ENCODE measurements at places on chromosomes 5 and 9.

DNA sequence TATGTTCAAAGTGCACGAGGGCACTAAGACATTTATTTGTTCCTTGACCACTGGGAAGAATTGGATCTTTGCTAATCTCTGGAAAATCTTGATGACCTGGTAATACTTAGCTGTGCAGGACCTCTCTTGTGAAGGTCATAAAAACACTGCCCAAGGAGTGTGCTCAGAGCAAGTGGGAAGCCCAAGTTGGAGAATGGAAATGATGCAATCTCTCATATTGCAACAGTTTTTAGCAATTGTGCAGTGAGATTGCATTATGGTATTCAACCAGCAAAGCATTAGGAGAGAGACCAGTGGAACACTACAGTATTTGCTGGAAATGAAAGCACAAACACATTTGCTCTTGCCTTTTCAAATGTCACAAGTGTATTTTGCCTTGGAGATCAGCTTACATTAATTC, 34.5 kb downstream of the TXNDC8 start:
- DNase-seq: no peak

- DNase-seq: no peak
These were observed 1.5 kb downstream of the CDH6 start for GRCh38 chr5:31194892-31195555.

DNA sequence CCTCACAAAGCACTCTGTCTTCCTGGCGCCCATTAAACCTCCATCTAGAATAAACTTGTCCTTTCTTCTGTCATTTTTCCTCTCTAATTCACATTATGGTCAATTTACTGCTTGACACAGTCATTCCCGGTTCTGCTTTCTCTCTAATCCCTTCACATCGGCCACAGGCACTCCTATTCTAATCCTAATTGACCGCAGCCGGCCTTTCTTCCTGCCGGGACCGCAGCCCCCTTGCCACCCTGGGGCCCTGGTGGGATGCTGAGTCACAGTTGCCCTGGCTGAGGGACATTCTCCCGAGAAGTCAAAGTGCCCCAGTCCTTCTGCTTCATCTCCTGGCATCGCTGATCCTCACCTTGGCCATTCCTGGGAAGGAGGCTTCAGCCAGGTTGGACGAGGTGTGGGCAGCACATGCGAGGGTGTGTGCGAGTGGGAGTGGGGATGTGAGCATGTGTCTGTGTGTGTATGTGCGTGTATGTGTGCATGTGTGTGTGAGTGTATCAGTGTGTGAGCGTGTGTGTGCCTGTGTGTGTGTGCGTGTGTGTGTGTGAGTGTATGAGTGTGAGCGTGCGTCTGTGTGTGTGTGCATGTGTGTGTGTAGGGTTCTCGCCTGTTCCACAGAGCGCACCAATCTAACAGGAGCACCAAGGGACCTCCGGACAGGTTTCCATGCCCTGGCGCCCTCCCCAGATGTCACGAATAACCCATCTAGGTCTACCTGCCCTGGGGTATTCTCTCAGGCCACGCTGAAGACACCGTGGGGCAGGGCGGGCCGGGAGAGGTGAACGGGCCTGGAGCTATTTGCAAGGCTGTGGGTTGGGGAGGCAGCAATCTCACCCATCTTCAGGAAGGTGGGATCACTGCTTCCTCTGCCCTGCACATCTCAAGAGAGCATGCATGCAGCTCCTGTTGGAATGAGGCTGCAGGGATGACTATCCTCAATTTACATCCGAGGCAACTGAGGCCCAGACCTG, 191.2 kb downstream of the PAX5 start:
- no peak for DNase-seq

GRCh38 chr9:96020792-96021550, 145.5 kb downstream of the ERCC6L2 start:
- DNase-seq: no peak

DNA sequence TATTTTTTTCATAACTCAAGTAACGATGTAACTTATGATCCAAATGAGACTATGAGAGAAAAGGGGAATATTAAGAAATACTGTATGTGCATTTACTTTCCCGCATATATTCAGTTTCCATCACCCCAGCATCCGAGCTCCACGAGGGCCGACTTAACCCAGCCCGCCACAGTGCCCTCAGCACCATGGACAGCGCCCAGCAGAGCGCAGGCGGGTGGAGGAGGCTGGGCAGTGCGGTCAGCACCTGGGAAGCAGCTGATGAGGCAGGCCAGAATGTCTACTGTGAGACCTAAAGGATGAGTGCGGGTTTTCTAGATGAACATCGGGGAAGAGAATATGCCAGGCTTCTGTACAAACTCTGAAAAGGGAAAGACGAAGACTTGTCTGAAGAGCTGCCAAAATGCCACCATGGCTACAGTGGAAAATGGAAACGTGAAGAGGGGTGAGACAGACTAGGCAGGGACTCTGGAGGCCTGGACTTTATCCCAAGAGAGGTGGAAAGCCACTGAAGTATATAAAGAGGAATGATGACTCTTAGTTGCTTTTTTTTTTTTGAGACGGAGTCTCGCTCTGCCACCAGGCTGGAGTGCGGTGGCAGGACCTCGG, 34.5 kb upstream of the MED27 start:
- DNase-seq: peak; percentile 14

- no peak for DNase-seq
These were observed 156.1 kb upstream of the GHR start for GRCh38 chr5:42267091-42267490.

DNA sequence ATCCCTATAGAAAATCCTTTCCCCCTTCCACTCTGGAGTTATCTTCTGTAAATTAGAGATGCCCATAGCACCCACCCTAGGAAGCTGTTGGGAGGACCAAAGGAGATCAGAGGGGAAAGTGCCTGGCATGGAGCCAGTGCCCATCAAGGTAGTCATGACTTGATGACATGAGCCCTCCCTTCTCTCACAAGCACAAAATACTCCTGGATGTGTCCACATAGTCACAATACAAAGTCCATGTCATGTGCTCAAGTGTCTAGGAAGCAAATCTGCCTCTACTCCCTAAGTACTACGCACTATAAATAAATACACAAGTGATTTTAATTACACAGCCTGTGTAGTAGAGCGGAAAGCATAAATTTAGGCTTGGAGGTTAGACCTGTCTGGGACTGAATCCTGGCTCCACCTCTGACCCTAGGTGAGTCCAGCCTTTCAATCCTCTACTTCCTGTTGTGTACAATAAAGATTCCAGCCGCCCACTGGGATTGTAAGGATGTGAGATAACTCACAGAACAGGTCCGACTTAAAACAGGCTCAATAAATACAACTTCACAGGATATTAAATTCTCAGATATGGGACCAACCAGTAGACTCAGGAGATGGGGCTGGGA, 30.6 kb downstream of the TTC39B start:
- no peak for DNase-seq

GRCh38 chr9:127388037-127388855, 8.7 kb upstream of the SLC2A8 start:
- peak; percentile 57 for DNase-seq

DNA sequence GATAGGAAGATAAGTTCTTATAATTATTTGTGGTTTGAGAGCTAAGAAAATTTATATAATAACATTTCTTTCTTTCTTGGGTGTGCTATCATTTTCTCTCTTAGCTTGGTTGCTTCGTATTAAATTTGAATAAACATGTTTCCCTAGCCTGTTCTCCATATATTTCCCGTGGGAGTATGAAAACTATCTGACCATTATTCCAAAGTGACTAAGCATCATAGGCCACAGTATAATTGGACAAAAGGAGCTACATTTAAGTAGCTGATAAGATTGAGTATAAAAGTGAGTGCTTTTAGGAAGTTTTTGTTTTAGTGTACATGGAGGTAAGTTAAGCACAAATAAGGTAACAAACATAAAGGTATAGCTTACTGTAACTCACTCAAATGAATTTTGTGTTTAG, 8.4 kb upstream of the OSMR start:
- DNase-seq: no peak

GRCh38 chr5:68711293-68712200, 382.3 kb upstream of the SLC30A5 start:
- DNase-seq: no peak

DNA sequence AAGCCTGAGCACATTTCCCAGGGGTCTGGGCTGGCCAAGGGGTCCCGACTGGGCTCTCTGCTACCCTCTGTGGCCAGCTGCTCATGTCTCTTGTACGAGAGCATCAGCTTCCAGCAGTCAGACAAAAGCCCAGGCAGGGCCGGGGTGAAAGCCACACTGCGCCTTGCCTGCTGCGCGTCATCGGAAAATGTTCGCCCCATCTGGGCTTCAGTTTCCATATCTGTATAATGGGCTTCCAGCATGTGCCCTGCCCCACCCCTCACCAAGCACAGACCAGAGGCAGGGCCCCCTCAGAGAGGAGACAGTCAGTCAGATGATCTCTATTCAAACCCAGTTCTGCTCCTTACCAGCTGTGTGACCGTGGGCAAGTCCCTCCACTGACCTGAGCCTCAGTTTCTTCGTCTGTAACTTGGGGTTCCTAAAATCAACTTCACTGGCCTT, 8.0 kb upstream of the GRHPR start:
- DNase-seq: no peak

DNA sequence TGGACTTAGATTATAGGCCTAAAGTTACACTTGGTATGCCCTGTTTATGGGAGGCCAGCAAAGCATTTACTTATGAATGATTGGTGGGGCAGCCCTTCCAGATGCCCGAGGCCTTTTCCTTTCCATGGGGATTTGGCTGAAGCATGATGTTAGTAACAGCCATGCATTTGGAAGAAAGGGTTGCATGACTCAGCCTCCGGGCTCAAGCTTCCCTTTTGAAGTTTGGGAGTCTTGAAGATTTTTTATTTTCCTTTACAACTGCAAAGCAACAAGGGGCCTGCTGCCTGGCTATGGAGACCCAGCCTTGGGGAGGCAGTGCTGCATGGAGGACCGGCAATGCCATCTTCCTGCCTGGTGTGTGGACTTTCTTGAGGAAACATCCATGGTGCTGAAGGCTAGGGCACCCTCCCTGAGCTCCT, 244.7 kb downstream of the ICE1 start:
- DNase-seq: no peak

- no peak for DNase-seq
These were observed 6.1 kb downstream of the ZDHHC21 start for GRCh38 chr9:14687042-14687719.

- DNase-seq: no peak
These were observed 151.6 kb downstream of the FOCAD start for GRCh38 chr9:20835377-20836286.

GRCh38 chr9:72305102-72305546, 59.9 kb downstream of the ZFAND5 start:
- DNase-seq: no peak

- no peak for DNase-seq
These were observed 8.8 kb upstream of the ADRB2 start for GRCh38 chr5:148817606-148818005.

DNA sequence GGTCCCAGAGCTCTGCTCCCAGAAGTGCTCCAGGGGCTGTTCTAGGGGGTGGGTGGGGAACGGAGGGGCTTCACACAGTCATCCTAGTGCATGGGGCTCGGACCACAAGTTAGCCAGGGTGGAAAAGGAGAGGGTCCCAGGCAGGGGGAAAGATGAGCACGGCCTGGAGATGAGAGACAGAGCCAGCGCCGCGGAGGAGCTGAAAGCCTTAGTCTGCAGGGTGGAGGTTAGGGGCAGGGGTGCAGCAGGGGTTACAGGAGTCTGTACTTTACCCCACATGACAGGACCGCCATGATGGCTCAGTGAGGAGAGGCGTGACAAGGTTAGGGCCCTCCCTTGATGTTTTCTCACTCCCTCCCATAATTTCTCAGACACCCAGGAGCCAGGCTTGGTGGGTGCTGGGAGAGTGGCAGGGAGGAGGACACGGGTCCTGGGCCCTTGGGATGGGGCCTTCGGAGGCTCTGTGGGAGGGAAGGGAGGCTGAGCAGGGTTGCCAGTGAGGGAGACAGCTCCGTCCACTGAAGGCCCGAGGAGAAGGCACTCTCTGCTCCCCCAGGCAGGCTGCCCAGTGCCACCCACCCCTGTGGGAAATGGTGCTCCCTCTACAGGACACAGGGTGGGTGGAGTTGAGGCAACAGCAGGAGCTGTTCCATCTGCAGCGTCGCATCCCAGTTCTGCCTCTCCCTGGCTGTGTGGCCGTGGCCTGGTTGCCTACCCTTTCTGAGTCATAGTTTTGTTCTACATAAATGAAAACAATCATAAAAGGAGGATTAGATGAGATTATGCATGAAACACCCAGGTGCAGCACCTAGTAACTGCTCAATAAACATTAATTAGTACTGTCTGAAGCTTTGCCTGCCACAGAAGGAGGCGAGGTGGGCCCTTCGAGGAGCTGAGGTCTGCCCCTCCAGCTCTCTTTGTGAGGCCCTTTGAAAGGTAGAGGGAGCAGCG, 66.2 kb downstream of the NDST1 start:
- no peak for DNase-seq

GRCh38 chr5:135973323-135974020, 18.7 kb upstream of the LECT2 start:
- no peak for DNase-seq

DNA sequence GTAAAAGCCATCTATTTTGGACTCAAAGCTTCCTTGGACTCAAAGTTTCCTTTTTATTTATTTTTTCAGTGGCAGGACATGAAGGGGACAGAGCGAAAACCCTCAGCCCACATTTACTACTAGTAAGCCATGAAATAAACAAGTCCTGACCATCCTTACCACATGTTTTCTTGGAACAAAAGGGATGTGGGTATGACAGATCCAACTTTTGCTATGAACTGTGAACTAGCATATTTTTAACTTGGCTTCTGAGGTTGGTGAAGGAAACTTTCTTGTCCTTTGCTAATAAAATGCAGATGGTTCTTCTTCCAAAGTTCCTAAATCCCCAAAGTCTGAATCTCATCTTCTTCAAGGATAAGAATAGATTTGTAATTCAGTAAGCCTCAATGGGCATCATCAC, 122.7 kb upstream of the TNC start:
- DNase-seq: no peak

DNA sequence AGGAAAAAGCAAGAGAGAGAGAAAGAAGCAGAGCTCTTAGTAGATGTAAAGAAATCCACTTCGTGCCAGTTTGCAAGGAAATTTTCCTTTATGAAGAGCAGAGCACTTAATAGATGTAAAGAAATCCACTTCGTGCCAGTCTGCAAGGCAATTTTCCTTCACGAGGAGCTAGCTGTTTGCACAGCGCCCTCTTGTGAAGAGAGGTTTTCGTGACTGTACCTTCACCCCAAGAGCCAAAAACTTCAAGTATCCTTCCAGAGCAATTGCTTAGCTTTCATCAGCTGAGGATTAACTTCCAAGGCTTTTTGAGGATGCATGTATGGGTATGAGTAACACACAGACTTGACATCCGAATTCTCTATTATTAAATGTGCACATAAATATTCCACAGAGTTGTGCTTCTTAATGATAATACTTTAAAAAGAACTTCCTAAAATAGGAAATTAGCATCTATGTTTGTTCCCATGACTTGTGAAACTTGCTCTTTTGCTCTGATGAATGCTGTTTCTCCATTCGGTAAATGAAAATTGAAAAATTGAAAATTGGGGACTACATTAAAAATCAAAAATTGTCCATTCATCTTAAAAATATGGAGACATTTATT, 525.6 kb downstream of the PDE4D start:
- no peak for DNase-seq

DNA sequence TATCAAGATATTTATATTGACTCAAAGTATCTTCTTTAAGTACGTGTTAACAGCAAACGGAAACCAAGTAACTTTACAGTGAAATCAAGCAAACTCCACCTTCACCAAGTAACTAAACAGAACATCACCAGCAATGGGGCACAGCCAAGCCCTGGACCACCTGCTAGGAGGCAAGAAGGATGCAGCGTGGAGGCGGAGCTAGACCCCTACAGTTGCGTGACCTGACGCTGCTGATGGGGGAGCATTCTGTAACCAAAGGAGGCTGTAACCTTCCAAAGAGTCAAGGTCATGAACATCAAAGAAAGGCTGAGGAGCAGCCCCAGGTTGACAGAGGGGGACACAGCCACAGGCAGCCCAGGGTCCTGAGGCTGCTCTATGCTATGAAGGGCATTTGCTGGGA, 6.1 kb downstream of the VAV2 start:
- no peak for DNase-seq

Data from stimulated activated CD4-positive, alpha-beta T cell treated with anti-CD3 and anti-CD28 coated beads, TNF-alpha, amount 100 ng/mL, for 48 hours (primary cell).